ENCODE measurements at places on chromosomes 3 and 15. TPM values are rescaled to one million over a fixed set of nuclear protein-coding genes. Genes with fewer than 3 reads are reported as not detected.

- no peak for DNase-seq
- no peak overlapping the region for H3K4me3 ChIP-seq
- no peaks in the 10 kb centered on the region for H3K36me3 ChIP-seq
- no peaks in the 10 kb centered on the region for H3K27me3 ChIP-seq
- H3K4me1 ChIP-seq: no peaks in the 10 kb centered on the region
Measured at GRCh38 chr3:87268646-87269211, 7.7 kb downstream of the POU1F1 start.

DNA sequence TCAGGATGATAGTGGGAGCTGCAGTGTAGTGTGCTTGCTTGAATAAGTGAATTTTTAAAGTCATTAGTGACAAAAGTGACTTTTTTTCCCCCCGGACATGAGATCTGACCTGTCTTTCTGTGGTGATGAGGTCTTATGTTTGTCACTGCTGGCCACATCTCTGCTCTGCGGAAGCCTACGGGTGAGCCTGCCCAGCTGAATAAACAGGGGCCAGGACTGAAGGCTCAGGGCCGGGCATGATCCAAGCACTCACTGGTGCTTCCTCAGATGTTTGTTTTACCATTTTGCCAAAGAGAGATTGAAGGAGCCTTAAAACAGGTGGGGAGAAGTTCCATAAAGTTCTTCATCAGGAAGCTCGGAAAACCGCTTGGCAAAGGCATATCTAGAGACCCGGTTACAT lies 35.0 kb downstream of the RPL39L start:
- no peaks in the 10 kb centered on the region for H3K27me3 ChIP-seq
- H3K27ac ChIP-seq: no peak overlapping the region
- no peaks in the 10 kb centered on the region for H3K36me3 ChIP-seq
- H3K4me1 ChIP-seq: peaks cover 4% of the 10 kb centered on the region
- no peak for DNase-seq

GRCh38 chr3:51198477-51198876 lies 186.6 kb upstream of the MANF start:
- DNase-seq: peak; percentile 58
- no peaks in the 10 kb centered on the region for H3K27me3 ChIP-seq
- H3K4me3 ChIP-seq: no peak overlapping the region
- no peaks in the 10 kb centered on the region for H3K4me1 ChIP-seq

DNA sequence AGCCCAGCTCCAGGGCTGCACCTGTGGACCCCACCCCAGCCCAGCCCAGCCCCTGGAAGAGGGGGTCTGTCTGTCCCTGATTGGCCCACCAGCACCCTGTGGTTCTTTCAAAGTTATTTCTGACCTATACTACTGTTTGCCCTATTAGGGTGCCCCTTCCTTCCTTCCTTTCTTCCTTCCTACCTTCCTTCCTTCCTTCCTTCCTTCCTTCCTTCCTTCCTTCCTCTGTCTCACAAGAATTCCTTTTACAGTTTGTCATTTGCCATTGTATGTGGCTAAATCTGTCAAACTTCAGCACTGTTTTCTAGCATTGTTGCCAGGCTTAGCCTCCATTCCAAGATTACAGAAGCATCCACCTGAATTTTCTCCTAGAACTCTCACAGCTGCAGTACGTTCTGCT lies 66.9 kb downstream of the KLF15 start:
- H3K27ac ChIP-seq: no peak overlapping the region
- peaks cover 6% of the 10 kb centered on the region for H3K4me1 ChIP-seq
- H3K27me3 ChIP-seq: peaks cover 6% of the 10 kb centered on the region
- no peak overlapping the region for H3K4me3 ChIP-seq
- no peak for DNase-seq

DNA sequence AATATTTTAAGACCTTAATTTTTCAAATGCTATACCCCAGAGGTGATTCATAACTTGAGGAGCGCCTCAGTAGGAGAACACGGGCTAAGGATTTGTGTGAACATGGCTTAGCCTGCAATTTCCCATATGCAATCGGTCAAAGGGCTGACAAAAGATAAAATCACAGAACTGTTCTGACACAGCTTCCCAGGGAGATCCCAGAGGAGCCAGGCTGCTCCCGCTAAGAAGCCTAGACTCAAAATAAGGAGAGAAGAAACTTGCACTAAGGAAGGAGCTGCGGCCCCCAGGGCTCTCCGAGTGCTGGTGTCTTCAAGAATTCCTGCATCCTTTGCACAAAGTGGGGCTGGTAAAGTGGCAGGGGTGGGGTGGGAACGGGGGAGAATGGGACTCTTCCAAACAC lies 106.3 kb upstream of the DLG1 start:
- no peak overlapping the region for H3K27ac ChIP-seq
- no peak for DNase-seq
- no peaks in the 10 kb centered on the region for H3K36me3 ChIP-seq
- H3K4me3 ChIP-seq: no peak overlapping the region
- peaks cover 8% of the 10 kb centered on the region for H3K27me3 ChIP-seq
- H3K4me1 ChIP-seq: no peaks in the 10 kb centered on the region

DNA sequence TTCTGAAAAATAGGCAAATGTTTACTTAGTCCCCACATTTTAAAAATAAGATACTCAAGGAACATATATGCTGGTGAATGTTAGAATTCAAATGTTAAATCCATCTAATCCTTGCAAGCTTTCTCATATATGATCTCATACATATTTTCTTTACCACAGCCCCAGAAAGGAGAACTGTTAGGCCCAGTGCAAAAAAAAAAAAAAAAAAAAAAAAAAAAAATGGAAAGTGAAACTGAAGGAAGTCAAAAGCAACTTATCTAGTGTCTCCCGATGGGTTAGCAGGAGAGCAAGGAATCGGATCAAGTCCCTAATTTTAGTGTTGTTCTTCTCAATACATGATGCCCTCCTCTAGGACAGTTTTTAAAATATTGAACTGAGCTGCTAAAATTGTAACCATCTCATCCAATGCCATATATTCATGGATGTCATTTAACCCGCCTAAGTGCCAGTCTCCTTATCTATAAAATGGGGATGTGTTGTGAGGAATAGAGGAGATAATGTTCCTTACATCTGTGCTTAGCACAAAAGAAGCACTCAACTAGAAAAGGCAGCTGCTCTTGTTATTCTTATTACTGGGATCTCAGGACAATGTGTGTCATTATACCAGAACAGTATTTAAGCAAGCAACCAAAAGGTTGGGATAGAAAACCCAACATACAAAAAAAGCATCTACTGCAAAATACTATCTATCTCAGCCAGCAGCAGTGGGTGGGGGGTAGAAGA lies 279.7 kb downstream of the MAGI1 start:
- H3K4me1 ChIP-seq: peaks cover 3% of the 10 kb centered on the region
- DNase-seq: peak; percentile 16
- peak overlapping the region; percentile 7 for H3K27ac ChIP-seq
- no peaks in the 10 kb centered on the region for H3K36me3 ChIP-seq
- no peaks in the 10 kb centered on the region for H3K27me3 ChIP-seq
- peak overlapping the region; percentile 23 for H3K4me3 ChIP-seq

- no peaks in the 10 kb centered on the region for H3K4me1 ChIP-seq
- no peak for DNase-seq
- H3K27ac ChIP-seq: no peak overlapping the region
- H3K27me3 ChIP-seq: no peaks in the 10 kb centered on the region
- H3K4me3 ChIP-seq: no peak overlapping the region
Measured at GRCh38 chr3:117480972-117481371, 771.4 kb downstream of the TUSC7 start.

GRCh38 chr3:125043599-125044151 lies 12.1 kb downstream of the HEG1 start:
- DNase-seq: no peak
- peaks cover 13% of the 10 kb centered on the region for H3K36me3 ChIP-seq
- H3K4me1 ChIP-seq: peaks cover 56% of the 10 kb centered on the region

- H3K36me3 ChIP-seq: no peaks in the 10 kb centered on the region
- peaks cover 2% of the 10 kb centered on the region for H3K27me3 ChIP-seq
- DNase-seq: no peak
- H3K4me1 ChIP-seq: no peaks in the 10 kb centered on the region
- peak overlapping the region; percentile 10 for H3K4me3 ChIP-seq
Measured at GRCh38 chr3:23129817-23130216, 73.3 kb upstream of the UBE2E2 start.

DNA sequence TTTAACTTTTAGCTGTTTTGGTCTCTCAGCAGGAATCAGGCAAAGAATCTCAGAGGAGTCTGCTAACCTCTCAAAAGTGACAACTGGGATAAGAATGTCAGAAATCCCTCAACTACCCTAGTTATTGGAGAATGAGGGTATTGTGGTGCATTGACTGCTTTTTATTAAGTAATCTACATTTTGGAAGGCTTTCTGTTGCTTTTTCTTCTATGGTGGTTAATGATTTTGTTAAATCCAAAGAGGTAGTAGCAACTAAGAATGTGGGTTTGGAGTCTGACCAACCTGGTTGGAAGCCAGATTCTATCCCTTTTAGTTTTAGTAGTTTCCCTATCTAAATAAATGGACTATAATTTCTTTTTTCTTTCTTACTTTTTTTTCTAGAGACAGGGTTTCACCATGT lies 94.7 kb upstream of the RNF7 start:
- no peaks in the 10 kb centered on the region for H3K36me3 ChIP-seq
- H3K27me3 ChIP-seq: no peaks in the 10 kb centered on the region
- H3K4me3 ChIP-seq: no peak overlapping the region
- H3K27ac ChIP-seq: no peak overlapping the region

DNA sequence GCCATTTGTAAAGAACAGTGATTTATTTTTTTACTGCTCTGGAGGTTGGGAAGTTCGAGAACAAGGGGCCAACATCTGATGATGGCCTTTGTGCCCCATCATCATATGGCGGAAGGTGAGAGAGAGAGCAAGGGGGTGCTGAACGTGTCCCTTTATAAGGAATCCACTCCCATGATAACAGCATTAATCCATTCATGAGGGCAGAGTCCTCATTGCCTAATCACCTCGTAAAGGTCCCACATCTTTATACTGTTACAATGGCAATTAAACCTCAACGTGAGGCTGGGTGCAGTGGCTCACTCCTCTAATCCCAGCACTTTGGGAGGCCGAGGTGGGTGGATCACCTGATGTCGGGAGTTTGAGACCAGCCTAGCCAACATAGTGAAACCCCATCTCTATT lies 8.3 kb downstream of the IL12A start:
- peaks cover 1% of the 10 kb centered on the region for H3K36me3 ChIP-seq
- peaks cover 3% of the 10 kb centered on the region for H3K4me1 ChIP-seq
- DNase-seq: no peak

DNA sequence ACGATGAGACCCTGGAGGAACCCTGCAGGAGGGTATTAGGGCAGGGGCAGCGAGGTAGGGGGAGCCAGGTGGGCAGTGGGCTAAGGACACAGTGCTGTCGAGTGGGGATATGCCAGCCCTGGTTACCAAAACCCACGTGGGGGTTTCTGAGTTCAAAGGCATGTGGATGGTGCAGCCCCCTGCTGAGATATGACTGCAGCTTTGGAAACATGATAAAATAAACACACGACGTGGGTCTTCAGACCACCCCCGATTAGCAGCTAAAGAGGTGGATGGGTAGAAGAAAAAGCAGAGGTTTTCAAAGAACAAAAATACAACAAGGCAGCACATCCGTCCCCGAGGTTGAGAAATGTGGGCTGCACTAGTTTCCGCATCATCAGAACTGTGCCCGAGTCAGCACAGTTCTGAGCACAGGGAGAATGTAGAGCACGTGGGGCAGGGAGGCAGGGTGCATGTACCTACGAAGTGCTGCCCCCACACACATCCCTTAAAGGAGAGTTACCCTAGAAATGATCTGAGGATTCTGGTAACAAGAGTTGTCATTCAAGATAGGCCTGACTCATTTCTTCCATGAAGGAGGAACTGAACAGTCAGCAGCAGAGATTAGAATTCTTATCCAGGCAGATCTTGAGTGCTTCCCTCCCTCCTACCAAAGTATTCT lies 121.3 kb downstream of the RPLP1 start:
- H3K27me3 ChIP-seq: peaks cover 3% of the 10 kb centered on the region
- no peak overlapping the region for H3K27ac ChIP-seq
- no peak overlapping the region for H3K4me3 ChIP-seq
- DNase-seq: peak; percentile 79
- no peaks in the 10 kb centered on the region for H3K4me1 ChIP-seq

DNA sequence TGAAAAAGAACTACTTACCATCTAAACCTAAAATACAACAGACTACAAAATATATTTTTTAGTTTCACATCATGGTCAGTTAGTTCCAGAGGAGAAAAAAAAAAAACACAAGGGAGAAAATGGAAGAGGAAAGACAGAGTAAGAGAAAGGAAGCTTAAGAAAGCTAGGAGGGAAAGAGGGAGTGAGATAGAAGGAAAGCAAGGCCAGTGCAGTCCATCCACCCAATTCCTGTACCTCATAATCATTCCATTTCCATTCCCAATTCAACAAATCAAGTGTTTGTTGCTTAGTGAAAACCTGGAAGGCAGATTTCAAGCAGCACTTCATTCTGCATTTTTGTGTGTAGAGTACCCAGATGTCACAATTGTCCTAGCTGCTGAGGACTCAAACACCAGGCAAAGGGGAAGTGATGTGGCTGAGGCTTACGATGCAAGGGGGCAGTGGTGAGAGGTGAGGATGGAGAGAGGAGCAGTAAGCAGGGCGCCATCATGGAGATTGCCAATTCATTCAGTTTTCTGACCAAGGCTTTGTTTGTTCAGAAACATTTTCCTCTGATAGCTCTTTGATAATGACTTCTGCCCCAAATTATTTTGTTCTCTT lies 83.6 kb upstream of the GSK3B start:
- H3K4me3 ChIP-seq: no peak overlapping the region
- H3K27ac ChIP-seq: peak overlapping the region; percentile 66
- no peaks in the 10 kb centered on the region for H3K27me3 ChIP-seq
- peak; percentile 19 for DNase-seq

- H3K36me3 ChIP-seq: no peaks in the 10 kb centered on the region
- H3K4me1 ChIP-seq: no peaks in the 10 kb centered on the region
- DNase-seq: peak; percentile 61
- no peak overlapping the region for H3K27ac ChIP-seq
Measured at GRCh38 chr3:108346301-108347227, 50.2 kb downstream of the HHLA2 start.

DNA sequence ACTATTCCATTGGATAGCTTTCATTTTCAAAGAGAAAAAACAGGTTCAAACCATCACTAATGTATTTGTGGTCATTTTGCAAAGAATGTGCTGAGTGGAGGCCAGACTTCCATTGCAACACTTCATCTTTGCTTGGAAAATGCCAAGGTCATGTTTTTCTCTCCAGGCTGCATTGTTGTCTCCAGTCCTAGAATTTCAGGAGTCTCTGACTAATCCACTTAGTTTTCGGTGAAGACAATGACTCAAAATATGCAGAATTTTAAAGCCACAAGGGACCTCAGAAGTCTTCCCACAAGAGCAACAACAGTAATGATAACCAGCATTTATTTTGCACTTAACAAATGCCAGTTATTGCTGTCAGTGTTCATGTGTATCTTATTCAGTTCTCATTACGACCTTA lies 277.0 kb downstream of the RYR3 start:
- no peak overlapping the region for H3K4me3 ChIP-seq
- no peak overlapping the region for H3K27ac ChIP-seq
- no peaks in the 10 kb centered on the region for H3K27me3 ChIP-seq
- peak; percentile 91 for DNase-seq
- no peaks in the 10 kb centered on the region for H3K4me1 ChIP-seq

The ABCF3 gene
- total RNA-seq: 65.1 TPM
